ENCODE measurements at places on chromosomes 2 and 18.

DNA sequence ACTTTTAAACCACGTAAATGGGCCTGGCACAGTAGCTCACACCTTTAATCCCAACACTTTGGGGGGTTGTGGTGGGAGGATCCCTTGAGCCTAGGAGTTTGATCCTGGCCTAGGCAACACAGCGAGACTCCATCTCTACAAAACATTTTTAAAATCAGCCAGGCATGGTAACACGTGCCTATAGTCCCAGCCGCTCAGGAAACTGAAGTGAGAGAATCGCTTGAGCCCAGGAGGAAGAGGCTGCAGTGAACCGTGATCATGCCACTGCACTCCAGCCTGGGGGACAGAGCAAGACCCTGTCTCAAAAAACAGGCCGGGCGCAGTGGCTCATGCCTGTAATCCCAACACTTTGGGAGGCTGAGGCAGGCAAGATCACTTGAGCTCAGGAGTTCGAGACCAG, 12.2 kb downstream of the ROCK1 start:
- no peak for DNase-seq

- DNase-seq = no peak
These were observed 132.3 kb upstream of the PELI1 start for GRCh38 chr2:64276417-64277095.

DNA sequence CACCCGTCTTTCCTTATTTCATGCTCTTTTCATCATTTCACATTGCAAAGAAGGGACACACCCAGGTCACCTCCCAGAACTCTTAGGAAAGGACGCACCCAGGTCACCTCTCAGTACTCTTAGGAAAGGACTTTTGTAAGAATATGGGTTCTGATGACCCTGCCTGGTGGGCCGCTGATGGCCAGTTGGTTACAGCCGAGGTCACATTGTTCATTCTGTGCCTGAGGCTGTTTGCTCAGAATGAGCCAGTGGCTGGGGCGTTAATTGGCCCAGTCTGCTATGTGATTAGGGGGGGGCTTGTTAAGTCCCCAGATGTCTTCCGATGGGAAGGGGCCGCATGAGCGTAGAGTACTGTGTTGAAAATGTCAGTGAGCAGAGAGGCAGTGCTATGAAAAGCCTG, 9.4 kb downstream of the MLPH start:
- DNase-seq = no peak

- DNase-seq = no peak
These were observed 269.2 kb downstream of the NYAP2 start for GRCh38 chr2:225668606-225669266.

GRCh38 chr18:52341608-52342381, 1.8 kb downstream of the DCC start:
- no peak for DNase-seq

DNA sequence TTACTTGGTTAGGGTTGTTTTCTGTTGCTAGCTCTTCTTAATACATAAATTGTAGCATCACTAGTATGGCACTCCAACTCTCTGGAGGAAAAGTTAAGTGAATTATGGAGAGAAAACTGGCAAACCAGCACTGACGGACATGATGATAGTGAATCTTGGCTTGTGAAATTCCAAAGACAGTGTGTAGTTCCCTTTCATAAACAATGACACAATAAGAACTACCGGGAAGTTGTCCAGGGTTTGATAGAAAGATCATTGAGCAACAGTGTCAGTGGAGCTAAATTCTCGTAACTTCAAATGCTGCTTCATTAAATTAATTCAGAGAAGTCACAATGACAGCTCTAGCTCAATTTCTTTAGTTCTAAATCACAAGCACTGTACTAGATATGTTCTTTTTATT, 66.5 kb downstream of the RIT2 start:
- no peak for DNase-seq

- DNase-seq = no peak
These were observed 25.9 kb downstream of the UBR3 start for GRCh38 chr2:169853041-169853668.

DNA sequence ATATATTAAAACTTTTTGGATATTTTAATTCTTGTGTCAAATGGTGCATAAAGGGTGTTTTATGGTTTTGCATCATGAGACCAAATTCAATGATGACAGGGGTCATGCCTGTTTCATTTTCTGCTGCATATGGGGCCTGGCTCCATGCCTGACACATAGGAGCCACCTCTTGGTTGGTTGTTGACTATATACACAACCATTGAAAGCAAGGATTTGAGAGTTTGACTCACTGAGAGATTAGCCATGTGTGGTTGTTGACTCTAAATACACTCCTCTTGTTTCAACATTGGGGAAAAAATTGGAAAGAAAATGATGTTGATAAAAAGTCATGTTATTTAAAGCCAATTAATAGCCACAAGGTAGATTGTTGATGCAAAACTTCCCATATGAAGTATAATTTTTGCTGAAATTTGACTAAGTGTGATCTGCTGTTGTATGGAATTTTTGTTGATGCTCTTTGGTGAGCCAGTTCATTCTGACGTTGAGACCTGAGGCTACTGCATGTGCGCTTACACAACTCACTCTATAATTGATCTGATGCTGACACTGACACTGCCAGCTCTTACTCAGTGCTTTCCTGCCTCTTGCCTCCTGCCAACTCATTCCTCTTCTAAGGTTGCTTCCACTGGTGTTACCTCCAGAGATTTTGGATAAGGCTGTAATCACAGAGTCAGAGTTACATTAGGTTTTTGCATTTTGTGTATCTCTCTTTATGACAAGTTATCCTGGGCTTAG, 446.2 kb upstream of the SLC14A2 start:
- DNase-seq = no peak

GRCh38 chr2:151315381-151315903, 26.0 kb upstream of the NMI start:
- DNase-seq = no peak

- no peak for DNase-seq
These were observed 21.5 kb upstream of the ANXA4 start for GRCh38 chr2:69720404-69720803.
